ENCODE measurements at places on chromosomes 13 and 19.

- DNase-seq = no peak
Observed at GRCh38 chr19:50191216-50191615, 12.2 kb upstream of the MYH14 start.

DNA sequence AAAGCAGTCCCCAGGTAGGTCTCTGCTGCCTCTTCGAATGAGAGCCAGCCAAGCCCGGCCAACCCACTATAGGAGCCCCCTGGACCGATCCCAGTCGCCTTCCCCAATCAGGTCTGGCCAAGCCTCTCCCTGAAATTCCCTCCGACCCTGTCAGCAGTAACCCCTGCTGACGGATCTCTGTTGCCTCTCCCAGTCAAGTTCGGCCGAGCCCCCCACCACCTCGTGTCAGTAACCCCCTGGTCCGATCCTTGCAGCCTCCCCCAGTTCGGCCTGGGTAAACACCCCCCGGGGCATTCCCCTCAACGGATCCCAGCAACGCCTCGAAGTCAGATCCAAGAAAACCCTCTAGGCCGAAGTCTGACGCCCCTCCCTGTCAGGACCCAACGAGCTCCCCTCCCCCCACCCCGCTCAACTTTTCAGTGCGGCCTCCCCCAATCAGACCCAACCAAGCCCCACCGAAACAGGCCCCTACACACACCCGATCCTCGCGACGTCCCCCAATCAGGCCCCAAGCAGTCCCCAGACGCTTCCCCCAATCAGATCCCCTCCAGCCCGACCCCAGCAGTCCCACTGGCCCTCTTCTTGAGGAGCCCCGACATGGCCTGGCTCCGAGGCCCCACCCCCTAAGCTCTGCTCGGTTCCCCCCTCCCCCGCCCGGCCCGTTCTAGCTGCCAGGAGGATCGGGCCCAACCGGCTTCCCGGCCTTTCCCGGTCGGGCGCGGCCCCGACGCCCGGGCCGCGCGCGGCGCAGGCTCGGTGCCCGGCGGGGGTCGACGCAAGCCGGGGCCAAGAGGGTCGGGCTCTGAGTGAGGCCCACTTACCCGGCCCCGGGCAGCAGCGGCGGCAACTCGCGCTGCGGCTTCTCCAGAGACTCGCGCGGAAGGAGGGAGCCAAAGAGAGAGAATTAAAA is 1.8 kb downstream of the TNPO2 start:
- peak; percentile 49 for DNase-seq

GRCh38 chr19:54875506-54875905 is 1.5 kb downstream of the FCAR start:
- DNase-seq = no peak

- DNase-seq = no peak
Observed at GRCh38 chr13:105395041-105395440, 1140.4 kb downstream of the EFNB2 start.

- DNase-seq = no peak
Observed at GRCh38 chr19:3669947-3670795, 30.1 kb downstream of the PIP5K1C start.

- no peak for DNase-seq
Observed at GRCh38 chr19:31391518-31391917, 42.3 kb upstream of the TSHZ3 start.

DNA sequence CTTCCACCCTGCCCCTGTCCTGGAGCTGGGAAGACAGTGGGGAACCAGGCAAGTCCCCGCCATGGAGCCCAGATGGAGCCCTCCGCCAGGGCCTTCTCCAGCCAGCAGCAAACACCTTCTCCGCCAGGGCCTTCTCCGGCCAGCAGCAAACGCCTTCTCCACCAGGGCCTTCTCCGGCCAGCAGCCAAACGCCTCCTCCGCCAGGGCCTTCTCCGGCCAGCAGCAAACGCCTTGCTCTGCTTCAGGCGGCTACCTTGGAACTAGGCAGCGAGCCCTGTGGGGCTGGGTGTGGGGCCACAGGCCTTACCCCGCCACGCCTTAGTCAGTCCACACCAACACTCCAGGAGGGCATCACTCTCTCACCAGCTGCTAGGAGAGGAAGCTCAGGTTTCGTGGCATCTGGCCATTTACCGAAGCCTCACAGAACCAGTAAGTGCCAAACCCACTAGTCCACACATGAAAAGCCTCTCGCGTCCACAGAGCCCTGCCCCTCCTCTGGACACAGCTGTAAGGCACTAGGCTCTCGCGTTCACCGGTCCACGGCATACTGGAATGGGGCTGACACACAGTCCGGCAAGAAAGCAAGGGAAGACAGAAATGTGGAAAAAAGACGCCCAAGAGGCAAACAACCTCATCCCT is 41.0 kb downstream of the MLLT1 start:
- no peak for DNase-seq

GRCh38 chr13:110737555-110737954 is 24.1 kb downstream of the ING1 start:
- no peak for DNase-seq

- no peak for DNase-seq
Observed at GRCh38 chr13:110554227-110554836, 7.2 kb downstream of the RAB20 start.

GRCh38 chr13:47480121-47480520 is 521.0 kb downstream of the SUCLA2 start:
- no peak for DNase-seq

GRCh38 chr13:43195551-43195950 is 172.2 kb downstream of the DNAJC15 start:
- no peak for DNase-seq

DNA sequence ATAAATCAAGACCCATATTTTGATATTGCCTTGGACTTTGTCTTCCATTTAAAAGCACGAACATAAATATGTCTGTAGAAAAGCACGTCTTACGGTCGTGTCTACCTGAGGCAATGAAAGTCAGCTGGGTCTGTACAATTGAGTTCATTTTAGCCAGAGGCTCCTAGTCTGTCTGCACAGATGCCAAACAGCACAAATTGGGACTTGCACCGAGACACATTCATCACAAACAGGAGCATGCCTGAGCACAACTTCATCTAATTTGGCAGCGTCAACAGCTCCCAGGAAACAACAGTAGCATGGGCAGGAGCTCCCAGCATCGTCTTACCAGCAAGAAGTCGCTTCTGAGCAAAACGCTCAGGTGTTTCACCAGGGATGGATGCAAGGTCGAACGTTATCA is 687.0 kb downstream of the EFNB2 start:
- DNase-seq = no peak

DNA sequence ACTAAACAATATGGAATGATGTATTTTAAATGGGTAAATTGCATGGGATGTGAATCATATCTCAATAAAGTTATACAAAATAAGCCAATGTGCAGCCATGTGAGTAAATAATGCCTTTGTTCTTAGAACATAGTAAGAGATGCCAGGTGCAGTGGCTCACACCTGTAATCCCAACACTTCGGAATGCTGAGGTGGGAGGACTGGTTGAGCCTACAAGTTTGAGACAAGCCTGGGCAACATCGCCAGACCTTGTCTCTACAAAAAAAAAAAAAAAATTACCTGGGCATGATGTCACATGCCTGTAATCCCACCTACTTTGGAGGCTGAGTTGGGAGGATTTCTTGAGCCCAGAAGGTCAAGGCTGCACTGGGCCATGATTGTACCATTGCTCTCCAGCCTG is 230.7 kb downstream of the RFC3 start:
- DNase-seq = no peak

DNA sequence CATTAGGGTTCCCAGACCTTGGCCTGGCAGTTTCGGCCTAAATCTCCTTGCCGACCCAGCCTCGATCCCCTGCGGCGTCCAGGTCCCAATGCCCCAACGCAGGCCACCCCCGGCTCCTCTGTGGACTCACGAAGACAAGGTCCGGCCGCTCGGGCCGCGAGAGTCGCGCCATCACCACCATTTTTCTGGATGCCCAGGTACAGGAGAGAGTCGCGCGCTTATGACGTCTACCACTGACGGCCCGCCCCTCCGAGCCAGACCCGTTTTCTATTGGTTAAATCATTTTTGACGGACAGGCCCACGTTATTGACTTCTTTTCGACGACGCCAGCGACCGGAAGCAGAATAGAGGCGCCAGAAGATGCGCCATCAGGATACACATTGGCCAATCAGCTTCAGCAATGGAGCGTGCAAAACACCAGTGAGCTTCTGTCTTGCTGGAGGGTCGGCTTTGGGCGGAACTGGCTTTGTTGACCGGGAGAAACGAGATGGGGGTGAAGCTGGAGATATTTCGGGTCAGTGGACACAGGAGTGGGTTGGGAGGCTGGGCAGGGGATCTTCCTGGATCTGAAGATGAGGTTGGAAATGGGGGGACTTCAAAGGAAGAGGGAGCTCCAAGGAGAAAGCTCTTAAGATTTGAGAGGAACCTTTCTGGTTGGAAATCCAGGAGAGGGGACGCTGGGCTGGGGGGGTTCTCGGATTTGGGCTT is at the start of the genes PET100 and XAB2:
Gene PET100 (plus strand): TSS at position 447 of the 708 bp plus-strand sequence. CDS start 41 bp downstream, at position 488.
Gene XAB2 (minus strand): TSS at position 199 of the 708 bp plus-strand sequence. CDS start 18 bp downstream, at position 181.
- DNase-seq = peak; percentile 92

- no peak for DNase-seq
Observed at GRCh38 chr13:71721104-71721503, 145.9 kb downstream of the DACH1 start.

GRCh38 chr13:108200781-108201398 is 14.4 kb downstream of the LIG4 start:
- no peak for DNase-seq

DNA sequence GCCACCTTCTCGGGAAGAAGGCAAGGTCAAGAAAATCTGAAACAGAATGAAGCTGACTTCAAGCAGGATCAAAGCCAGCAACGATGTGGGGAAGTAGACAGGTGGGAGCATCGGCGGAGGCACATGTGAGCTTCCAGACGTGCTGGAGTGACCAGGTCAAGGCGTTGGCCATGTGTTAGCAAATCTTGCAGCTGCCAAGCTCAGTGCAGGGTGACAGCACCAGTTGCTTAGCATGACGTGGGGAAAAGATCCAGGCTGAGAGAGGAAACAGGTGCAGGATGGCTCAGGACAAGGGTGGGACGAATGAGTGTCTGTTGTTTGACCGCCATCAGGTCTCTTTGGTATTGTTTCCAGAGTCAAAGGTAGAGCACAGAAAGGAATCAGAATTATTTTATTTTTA is 92.3 kb downstream of the TNFSF13B start:
- DNase-seq = no peak

- DNase-seq = no peak
Observed at GRCh38 chr13:97135883-97136282, 86.2 kb upstream of the MBNL2 start.

DNA sequence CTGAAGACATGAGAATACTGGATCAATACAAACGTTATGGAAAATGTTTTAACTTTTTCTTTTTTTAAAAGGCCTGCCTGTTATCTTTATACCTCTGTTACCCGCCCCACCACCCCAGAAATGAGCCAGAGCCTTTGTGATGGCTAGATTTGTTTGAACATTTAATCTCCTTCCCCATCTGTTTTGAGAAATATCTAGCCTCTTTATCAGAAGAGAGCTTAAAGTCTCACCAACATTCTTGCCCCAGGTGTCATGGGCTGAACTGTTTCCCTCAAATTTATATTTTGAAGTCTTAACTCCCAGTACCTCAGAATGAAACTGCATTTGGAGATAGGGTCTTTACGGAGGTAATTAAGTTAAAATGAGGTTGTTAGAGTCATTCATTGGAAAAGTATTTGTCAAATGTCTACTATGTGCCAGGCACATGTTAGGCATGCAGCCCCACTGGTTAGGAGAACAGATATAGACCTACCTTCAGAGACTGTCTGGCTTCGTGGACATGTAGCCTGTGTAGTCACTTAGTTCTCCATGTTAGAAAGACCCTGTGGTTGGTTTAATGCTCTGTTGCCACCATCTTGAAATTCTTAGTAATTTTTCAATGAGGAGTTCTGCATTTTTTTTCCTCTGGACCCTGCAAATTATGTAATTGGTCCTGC is 6.3 kb upstream of the RB1 start:
- no peak for DNase-seq
